Progenitor cell of endocrine pancreas (in vitro differentiated cells): ENCODE measurements at places on chromosomes 1 and 21. TPM values are rescaled to one million over a fixed set of nuclear protein-coding genes. Genes with fewer than 3 reads are reported as not detected.
A peak's percentile ranks its signal among the peaks of the same experiment; 100 is the strongest.

GRCh38 chr1:155321639-155322503 lies 1.2 kb downstream of the RUSC1 start:
- peak overlapping the region; percentile 70 for H3K4me3 ChIP-seq
- peaks cover 27% of the 10 kb centered on the region for H3K4me1 ChIP-seq
- peak overlapping the region; percentile 79 for H3K27ac ChIP-seq
- H3K27me3 ChIP-seq, result no peaks in the 10 kb centered on the region
- DNase-seq, result no peak

GRCh38 chr21:41932191-41932575 lies 21.6 kb downstream of the C2CD2 start:
- DNase-seq, result no peak
- H3K27ac ChIP-seq, result no peak overlapping the region
- peaks cover 4% of the 10 kb centered on the region for H3K36me3 ChIP-seq
- H3K4me3 ChIP-seq, result no peak overlapping the region
- H3K4me1 ChIP-seq, result peaks cover 28% of the 10 kb centered on the region

CTSK gene
- 6.6 and 7.4 TPM in 2 replicates for total RNA-seq

- H3K27ac ChIP-seq, result no peak overlapping the region
- no peaks in the 10 kb centered on the region for H3K36me3 ChIP-seq
- H3K27me3 ChIP-seq, result peaks cover 12% of the 10 kb centered on the region
- peaks cover 9% of the 10 kb centered on the region for H3K4me1 ChIP-seq
- H3K4me3 ChIP-seq, result no peak overlapping the region
These were observed 30.6 kb downstream of the CDKN2C start for GRCh38 chr1:51000651-51001050.

DNA sequence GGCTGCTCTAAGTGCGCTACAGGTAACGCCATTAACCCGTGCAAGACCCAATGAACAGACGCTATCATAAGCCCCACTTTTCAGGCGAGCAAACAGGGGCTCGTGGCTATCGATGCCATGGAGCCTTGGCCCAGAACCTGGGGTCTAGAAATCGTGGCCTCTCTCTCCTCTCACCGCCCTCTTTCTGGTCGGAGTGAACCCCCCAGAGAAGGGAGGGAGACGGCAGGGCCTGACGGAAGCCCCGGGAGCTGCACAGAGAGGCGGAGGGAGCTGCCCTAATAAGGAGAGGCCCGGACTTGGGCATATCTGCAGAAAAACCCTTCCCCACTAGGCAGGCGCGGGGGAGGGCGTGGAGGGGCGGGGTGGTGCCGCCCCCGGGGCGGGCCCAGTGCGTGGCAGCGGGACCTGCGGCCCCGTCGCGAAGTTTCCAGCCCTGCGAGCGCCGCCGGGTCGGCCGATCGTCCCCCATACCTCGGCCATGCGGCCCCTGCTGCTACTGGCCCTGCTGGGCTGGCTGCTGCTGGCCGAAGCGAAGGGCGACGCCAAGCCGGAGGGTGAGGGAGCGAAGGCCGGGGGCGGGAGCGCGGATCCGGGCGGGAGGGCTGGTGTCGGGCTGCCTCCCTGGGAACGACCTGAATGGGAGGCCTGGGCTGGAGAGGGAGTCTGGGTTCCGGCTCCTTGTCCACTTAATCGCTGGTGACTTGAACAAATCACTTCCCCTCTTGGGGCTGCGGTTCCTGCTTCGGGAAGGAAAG lies at the start of gene PLOD1:
Gene PLOD1, plus strand, starts transcription at position 416 of the 755 bp plus-strand sequence. Its CDS starts 63 bp downstream, at position 479.
- peak; percentile 75 for DNase-seq
- peak within 1 kb of the TSS; percentile 91 for H3K27ac ChIP-seq
- no peaks in the 10 kb centered on the region for H3K4me1 ChIP-seq
- H3K27me3 ChIP-seq, result no peaks in the 10 kb centered on the region
- H3K36me3 ChIP-seq, result no peaks in the 10 kb centered on the region

C1orf21 gene
- total RNA-seq, result 10.0 and 11.3 TPM in 2 replicates
